ENCODE measurements at places on chromosomes 7 and 10. TPM values are rescaled to one million over a fixed set of nuclear protein-coding genes. Genes with fewer than 3 reads are reported as not detected.

TEX47 gene
- total RNA-seq, result not detected

SCIN gene
- total RNA-seq, result not detected

- DNase-seq, result no peak
Measured at GRCh38 chr7:144777005-144777839, 58.6 kb downstream of the TPK1 start.

GRCh38 chr7:134777908-134778580, 1.4 kb upstream of the CALD1 start:
- DNase-seq, result no peak

ANKRD1 gene
- not detected for total RNA-seq

DNA sequence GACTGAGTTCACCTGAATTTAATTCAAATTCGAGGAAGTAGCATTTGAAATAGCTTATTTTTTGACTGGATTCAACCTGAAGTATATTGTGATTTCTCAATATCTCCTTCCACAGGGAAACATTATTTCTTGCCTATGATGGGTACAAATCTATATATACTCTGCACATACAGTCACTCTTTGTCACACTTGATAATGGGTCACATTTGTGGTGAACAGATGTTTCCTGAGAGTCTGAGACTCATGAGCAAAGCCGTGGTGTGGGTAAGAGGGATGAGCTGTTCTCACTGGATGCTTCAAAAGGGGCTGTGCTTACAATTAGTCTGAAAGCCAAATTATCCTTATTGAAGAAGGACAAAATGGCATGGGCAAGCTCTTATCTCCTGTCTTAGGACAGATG, 18.0 kb upstream of the TBXAS1 start:
- no peak for DNase-seq

Measured in OCI-LY7 (cell line).